ENCODE measurements at places on chromosomes 6 and 20.

GRCh38 chr6:16718356-16718755 is 42.9 kb downstream of the ATXN1 start:
- no peak for DNase-seq

GRCh38 chr6:90121982-90122381 is 174.7 kb downstream of the BACH2 start:
- DNase-seq, result no peak

GRCh38 chr6:49713346-49713745 is at the start of gene CRISP2:
Gene CRISP2, minus strand, starts transcription at chr6:49713543. Its CDS starts 4,347 bp downstream, at chr6:49709196.
- no peak for DNase-seq

- DNase-seq, result peak; percentile 14
Measured at GRCh38 chr6:1477432-1478090, 88.2 kb downstream of the FOXF2 start.

DNA sequence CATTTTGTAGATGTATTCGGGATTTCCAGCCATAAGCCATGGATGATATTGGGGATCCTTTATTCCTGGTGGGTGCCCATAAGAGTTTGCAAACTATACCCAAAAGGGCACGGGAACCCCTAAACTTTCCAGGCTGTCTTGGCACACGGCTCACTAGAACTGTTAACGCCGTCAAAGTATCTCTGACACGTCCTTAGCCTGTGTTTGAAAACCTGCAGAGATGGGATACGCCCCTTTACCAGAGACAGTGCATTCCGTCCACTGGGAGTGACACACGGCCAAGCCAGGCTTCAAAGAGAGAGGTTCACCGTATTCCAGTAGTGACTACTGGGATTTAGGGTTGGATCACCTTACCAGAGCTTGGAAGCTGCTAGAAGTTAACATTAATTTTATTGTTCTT is 95.0 kb downstream of the THBS2 start:
- no peak for DNase-seq
